Activated naive CD8-positive, alpha-beta T cell treated with anti-CD3 and anti-CD28 coated beads for 36 hours (primary cell): ENCODE measurements at places on chromosomes 3 and 15.

DNA sequence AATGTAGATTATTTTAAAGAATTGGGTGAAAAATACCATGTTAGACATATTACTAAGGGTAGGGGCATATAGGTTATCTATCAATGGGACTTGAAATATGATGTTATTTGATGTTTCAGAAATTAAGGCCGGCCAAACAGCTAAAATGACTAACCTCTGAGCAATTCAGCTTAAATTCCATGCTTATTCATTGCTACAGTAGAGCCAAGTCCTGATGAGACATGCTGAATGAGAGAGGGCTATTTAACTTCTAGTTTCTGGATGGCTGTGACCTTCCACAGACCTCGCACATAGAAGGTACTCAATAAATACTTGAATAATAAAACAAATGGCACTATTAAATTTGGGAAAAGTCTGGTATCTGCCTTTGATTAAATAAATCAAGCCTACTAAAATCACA is 175.6 kb upstream of the WNT5A start:
- DNase-seq: no peak

DNA sequence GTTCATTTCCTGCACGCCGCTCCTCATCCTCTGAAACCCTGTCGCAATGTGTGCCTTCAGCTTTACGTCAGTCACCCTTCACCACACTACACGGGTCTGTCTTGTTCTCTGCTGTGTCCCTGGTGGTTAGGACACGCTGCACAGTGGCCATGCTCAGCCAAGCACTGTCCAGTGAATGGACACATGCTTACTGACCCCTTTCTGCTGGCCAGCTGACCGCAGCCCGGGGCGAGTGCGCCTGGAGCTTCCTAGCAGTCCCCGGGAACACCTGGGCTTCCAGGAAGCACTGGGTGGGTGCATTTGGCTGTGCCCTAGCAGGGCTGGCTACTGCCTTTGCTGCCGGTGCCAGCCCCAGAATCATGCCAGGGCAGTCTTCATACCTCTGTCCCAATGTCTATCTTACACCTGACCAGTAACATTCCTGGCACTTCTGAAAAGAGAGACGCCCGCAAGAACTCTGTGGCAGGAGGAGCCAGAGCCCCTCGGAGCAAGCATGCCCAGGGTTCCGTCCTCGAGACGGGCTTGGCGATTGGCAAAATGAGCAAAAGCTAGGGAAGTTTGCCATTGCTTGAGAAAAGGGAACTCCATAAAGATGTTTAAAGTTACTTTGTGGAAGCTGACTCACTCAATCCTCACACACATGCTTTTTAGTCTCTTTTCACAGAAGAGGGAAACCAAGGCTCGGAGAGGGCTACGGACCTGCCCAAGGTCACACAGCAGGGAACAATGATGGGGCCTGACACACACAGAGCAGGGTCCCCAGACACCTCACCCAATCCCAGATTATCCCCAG is 15.7 kb upstream of the ZXDC start:
- no peak for DNase-seq

DNA sequence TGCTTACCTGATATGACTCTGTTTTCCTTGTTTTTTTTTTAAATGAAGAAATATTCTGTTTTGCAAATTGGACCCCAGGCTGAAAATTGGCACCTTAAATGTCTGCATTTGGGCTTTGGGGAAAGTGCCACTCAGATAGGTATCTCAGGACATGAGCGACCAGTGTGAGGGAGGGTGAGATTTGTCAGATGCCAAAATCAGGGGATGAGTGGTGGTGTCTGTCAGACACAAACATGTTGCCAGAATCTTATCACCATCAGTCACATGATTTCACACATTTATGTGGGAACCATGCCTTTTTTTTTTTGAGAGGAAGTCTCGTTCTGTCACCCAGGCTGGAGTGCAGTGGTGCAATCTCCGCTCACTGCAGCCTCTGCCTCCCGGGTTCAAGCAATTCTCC is 75.6 kb upstream of the OSBPL11 start:
- DNase-seq: no peak

DNA sequence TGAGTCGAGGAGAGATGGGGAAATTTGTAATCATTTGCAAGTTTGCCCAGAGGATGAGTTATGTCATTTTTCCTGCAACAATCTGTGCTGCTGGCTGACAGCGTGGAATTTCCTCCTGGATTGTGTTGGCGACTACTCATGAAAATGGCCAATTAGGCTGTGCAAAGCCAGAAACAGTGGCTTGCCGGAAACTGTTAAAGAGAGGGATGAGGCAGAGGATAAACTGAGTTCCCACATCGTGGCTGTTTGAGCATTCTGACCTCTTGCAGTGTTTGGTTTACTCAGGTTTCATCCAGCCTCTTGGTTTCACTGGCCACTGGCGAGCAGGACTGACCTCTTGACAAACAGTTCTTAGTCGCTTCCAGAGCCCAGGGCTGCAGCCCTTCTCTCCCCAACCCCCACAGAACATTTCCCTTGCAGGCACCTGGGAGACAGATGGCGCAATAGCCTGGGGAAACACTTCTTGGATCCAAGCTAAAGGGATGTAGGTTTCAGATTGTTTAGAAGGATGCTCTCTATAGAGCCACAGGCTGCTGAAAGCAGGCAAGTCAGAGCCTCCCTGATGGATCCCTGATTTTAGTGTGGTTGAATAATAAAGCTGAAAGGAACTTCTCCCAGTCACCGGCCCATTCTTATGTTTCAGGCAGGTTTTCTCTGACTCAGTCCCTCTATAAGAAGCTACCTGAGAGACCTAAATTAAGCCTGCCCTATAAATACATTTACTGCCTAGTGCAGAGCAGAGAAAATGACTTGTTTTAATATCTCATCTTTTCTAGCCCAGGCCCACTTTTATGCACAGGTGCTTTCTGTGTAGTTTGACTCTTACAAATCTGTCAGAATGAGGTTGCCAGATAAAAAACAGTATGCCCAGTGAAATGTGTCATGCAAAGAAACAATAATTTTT is 92.8 kb upstream of the UBE2E1 start:
- DNase-seq: no peak

DNA sequence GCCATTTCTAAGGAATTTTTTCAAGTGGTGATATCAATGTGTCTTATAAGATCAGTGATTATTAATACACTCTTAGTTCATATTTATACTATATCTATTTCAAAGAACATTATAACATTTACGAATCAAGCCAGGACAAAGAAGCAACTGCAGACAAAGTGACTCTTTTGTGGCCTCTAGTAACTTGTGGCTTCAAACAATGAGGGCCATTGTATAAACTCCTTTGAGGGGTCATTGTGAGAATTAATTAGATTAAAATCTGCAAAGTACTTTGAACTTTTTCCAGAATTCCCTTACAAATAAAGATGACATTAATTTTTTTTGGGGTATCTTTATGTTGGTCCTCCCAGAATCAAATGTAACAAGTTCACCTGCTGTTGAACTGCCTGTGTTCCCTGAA is 12.3 kb upstream of the SLC30A4 start:
- DNase-seq: no peak

DNA sequence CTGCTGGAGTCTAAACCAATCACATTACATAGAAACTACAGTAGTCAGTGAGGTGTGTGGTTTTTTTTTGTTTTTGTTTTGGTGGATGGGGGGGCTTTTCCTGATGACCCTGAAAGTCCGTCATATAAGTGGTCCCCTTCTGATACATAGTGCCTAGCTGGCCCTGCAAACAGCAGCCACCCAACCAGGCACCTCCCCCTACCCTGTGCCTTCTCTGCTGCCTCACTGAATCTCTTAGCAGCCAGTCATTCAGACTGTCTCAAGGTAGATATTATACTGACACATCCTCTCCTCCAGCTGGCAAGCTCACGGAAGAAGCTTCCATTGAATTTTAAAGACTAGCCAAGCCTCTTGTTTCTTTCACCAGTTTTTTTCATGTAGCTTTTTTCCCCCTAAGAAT is 21.4 kb downstream of the SYN2 start:
- no peak for DNase-seq

DNA sequence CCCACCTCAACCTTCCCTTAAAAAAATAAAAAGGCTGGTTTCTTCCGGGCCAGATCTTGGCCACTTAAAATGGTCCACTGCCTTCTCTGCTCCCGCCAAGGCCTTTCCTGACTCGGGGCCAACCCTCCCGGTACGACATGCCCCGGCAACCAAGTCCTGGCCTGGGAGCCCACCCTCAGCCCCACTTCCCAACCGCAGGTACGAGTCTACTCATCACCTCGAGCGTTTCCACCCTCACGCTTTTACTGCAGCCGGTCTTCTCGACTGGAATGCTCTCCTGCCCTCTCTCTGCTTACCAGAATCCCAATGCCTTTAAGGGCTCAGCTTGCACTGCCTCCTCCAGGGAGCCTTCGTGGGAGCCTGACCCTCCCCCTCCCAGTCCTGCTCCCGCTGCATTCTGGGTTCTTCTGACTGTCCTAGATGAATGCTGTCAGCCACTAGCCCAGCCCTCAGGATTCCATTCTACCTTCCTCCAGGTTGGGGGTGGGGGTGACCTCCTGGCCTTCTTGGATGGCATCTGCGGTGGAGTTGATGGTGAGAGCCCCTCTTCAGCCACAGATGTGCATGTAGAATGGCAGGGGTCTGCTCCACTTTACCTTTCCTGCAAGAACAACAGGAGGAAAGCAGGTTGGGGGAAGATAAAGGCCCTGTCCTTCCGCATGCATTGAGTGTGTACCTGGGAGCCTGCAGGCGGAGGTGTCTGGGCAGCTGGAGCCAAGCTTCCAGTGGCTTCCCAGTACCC is 1.1 kb upstream of the CSRNP1 start:
- no peak for DNase-seq

DNA sequence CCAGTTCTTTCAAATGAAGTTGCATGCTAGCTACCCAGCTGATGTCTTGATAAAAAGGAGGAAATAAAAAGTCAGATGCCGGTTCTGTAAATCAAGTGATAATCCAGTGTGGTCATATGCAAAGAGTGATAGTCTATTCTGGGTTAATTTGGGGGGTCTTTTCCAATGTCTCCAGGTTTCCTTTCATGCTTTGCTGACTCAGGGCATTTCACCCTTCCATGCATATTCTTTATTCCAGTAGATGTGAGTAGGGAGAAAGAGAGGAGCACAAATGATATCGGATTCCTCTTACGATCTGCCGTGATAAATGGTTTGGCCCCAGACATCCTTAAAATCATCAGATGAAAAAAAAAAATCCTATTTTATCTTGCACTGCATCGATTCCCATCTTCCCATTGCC is 60.8 kb downstream of the ADAMTS9 start:
- DNase-seq: no peak

- DNase-seq: no peak
Measured at GRCh38 chr3:158233791-158234190, 123.9 kb downstream of the RSRC1 start.
